ENCODE measurements at places on chromosomes 6 and 20.

DNA sequence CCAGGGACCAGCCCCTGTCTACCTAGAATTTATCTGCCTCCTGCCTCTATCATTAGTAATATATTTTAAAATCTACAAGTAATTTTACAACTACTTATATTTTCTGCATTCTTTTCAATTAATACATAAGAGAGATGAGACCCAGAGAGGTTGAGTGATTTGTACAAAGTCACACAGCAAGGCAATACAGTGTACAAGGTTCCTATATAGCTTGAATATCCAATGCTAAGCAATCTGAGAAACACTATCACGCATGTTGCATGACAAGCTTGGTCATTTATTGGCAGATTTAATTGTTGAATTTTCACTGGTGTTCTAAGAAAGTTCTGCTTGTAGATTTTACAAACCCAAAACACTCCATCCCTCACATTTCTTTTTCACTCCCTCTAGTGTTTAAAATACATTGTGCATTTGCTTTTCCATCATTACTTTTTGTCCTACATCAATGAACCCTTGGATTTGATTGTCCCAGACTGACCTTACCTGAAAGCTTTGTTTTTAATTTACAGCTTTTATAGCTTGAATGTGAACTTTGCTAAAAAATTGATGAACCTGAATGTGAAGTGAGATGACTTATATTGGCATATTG is 520.9 kb upstream of the CITED2 start:
- DNase-seq = no peak

DNA sequence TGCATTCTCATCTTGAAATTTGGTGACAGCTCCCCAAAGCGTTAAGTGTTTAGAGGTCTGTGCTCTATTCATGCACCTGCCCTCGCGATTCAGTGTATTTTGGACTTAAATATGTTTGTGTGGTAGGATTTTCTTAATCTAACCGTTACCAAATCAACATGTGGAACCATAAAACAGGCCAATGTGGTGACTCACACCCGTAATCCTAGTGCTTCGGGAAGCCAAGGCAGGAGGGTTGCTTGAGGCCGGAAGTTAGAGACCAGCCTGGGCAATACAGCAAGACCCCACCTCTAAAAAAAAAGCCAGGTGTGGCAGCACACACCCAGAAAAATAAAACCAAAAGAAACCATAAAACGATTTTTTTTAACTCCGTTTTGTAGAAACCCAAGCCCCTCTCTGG is 31.5 kb downstream of the PYGB start:
- DNase-seq = no peak

GRCh38 chr6:126307849-126308248 is 32.1 kb upstream of the CENPW start:
- peak; percentile 64 for DNase-seq

GRCh38 chr6:33710296-33711121 is 991 bp downstream of the UQCC2 start:
- no peak for DNase-seq

DNA sequence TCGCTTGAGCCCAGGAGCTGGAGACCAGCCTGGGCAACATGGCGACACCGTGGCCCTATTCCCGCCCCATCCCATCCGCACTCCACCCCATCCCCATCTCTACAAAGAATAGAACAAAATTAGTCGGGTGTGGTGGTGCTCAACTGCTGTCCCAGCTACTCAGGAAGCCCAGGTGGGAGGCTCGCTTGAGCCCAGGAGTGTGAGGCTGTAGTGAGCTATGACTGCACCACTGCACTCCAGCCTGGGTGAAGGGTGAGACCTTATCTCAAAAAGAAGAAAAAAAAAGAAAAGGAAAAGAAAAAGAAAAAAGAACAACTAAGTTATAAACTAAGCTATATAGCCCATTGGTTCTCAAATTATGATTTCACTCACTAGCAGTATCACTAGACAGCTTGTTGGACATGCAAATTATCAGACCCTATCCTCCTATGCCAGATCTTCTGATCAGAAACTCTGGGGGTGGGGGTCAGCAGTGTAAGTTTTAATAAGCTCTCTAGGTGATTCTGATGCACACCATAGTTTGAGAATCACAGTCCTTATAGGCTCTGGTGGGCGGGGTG is 491 bp upstream of the ITCH start:
- no peak for DNase-seq

GRCh38 chr6:26372308-26373144 is 7.5 kb downstream of the BTN3A2 start:
- no peak for DNase-seq

- no peak for DNase-seq
Measured at GRCh38 chr6:7175462-7175861, 67.7 kb downstream of the RREB1 start.

DNA sequence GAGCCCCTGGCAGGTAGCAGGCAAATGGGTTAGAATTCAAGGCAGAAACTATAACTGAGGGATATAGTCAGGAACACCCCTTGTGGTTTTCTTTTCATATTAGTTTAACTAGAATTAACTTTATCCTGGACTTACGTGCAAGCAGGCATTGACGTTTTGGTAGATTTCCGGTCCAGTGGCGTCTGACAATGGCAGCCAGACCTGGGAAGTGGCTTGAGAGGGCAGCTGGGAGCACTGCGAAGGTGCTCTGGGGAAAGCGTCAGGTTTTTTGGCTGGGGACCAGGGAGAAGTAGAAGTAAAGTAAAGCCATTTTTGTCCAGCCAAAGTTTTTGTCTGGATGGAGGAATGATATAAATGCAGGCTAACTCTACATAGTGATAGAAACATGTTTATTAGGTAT is 8.4 kb upstream of the ACSS1 start:
- DNase-seq = no peak

- DNase-seq = no peak
Measured at GRCh38 chr20:46446851-46447250, 40.4 kb upstream of the ELMO2 start.

GRCh38 chr6:75219263-75219662 is 13.4 kb upstream of the COL12A1 start:
- no peak for DNase-seq

GRCh38 chr6:1382331-1382882 is 7.0 kb upstream of the FOXF2 start:
- no peak for DNase-seq

DNA sequence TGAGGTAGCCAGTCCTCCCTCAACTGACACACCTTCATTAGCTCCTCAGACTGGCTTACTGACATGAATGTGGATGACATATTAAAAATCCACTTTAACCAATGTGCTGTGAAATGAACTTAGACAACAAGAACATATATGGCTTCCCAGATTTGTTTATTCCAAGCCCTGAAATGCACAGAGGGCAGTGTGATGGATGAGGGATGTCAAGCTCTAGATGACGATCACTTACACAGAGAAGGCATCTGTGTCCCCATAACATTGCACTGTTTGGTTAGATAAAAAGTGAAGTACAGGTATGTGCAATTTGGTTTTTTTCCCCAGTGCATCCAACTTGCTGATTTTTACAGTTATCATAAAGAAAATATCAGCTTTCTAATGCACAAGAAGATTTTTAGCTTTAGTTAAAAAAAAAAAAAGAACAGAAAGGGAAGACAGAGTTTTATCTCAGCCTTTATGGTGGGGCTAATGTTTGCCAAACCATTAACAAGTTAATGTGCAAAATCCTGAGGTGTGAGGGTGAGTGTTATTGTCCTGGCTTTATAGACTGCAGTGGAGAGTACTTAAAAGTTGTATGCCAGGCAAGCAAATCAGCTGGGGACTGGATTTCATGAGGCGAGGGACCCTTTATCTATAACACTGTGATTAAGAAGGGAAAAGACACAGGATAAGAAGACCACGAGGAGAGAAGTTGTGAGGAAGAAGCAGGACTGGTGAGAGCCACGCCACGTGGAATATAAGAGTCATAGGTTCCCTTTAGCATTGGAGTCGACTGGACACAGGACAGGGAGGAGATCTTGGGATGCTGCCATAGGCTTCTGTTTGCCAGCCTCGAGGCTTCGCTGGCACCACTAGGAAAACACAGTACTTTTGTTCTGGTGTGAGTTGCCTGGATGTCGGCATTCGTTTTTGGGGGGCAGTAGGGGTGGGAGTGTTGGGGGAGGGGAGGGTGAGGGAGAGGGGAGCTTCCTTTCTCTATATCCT is 90.0 kb upstream of the BACH2 start:
- no peak for DNase-seq

DNA sequence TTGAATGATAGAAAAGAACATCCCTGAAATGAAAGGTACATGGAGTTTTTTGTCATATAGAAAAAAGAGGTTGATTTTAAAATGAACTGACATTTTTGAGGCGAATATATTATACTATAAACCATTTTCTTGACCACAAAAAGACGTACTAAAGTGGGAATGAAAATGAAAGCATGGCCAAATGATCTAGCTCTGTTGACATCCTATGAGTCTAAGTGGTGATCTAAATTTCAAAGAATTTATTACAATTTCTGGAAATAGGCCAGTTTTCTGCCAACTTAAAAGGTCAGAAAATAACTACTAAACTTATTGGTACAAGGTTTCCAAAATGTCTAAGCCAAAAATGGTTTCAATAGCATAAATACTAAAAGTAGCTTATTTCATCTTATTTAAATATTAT is 536.8 kb downstream of the EYS start:
- peak; percentile 20 for DNase-seq

- DNase-seq = no peak
Measured at GRCh38 chr6:26598267-26598666, 1.5 kb downstream of the ABT1 start.

- no peak for DNase-seq
Measured at GRCh38 chr6:52529311-52529710, 47.5 kb downstream of the TRAM2 start.

DNA sequence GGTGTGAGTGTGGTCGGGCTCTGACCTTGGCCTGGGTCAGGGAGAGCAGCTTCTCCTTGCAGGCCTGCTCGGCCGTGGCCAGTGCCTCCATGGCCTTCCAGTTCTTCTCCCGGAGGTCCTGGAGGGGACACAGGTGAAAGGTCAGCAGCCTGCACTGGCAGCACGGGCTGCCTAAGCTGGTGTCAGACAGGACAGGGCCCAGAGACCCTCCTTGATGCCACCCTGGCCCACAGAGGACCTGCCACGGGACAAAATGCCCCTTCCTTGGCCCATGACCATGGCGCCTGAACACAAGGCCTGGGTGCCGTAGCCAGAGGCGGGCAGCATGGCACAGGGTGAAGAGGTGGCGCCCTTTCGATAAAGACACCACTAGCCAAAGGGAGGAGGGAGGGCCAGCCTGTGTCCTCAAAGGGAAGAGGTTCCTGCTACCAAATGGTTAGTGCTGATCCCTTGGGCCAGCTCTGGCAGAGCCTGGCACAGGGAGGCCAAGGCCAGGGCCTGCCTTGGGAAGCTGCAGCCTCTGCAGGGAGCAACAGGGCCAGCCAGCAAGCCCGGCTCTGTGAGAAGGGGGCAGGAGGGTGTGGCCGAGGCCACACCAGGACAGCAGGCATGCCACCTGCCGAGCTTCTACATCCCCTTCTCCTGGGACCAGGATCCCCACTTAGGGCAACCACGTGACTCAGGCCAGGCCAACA is 54.8 kb downstream of the DSTN start:
- no peak for DNase-seq

DNA sequence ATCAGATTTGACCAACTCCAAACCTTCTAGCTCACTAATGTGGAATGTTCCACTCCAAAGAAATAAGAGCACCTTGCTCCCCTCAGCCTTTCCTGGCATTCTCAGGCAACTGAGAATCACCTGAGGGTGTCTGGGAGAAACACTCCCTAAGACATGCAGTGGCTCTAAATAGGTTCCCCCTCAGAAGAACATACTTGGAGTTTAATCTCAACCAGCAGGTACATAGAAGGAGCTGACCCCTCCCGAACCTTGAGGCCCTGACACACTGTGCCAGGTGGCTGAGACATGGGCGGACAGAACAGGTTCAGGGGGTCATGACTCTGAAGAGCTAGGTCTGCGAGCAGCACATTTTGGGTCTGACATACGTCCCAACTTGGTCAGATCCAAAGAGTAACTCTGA is 107.6 kb upstream of the MAP3K4 start:
- no peak for DNase-seq

- DNase-seq = no peak
Measured at GRCh38 chr20:8413691-8414090, 281.6 kb downstream of the PLCB1 start.

DNA sequence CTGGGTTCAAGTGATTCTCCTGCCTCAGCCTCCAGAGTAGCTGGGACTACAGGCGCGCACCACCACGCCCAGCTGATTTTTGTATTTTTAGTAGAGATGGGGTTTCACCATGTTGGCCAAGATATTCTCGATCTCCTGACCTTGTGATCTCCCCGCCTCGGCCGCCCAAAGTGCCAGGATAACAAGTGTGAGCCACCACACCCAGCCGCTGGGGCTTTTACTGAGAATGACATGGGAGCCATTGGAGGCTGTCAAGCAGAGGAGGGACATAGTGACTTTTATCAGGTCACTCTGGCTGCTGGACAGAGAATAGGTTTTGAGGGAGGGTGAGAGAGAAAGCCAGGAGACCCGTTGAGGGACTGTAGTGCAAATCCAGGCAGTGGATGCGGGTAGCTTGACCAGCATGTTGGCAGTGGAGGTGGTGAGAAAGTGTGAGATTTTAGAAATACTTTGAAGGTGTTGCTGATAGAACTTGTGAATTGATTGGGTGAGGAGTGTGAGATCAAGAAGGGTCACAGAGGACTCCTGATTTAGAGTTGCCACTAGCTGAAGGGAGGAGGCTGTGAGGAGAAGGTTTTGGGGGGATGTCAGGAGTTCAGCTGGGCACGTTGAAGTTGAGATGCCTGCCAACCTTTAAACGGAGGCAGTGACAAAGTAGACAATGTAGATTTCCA is 14.7 kb downstream of the ZNF341 start:
- DNase-seq = no peak

DNA sequence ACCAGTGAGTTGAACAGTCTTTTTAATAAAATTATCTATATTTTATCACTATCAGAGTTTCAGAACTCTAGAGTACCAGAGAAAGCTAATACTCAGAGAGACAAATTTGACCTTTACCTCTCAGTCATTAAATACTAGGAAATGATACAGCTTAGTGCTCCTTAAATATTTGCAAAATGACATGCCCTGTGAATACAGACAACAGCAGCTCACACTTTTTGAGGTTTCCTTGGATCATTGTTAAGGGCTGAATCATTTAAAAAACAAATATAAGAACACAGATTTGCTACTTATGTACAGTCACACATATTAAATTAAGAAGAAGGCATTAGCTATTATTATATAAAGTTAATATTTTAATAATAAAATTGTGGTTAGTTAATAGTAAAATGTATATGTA is 1158.7 kb upstream of the EYS start:
- peak; percentile 54 for DNase-seq

- DNase-seq = no peak
Measured at GRCh38 chr6:40874495-40874894, 164.5 kb downstream of the UNC5CL start.

DNA sequence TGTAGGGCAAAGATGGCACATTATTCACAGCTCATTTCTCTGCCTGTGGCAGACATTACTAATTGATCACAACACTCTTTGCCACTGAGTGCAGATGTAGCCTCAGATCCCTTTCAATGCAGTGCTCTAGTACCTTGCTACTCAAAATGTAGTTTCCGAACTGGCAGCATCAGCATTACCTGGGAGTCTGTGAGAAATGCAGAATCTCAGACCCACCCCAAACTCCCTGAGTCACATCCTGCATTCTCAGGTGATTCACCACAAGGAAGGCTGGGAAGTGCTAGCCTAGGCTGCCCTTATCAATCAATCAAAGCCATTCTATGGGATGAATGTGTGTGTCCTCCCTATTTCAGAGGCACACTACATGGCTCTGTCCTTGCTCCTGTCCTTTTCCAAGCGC is 58.5 kb downstream of the PCNA start:
- no peak for DNase-seq

GRCh38 chr20:46260480-46260879 is 47.8 kb downstream of the CDH22 start:
- DNase-seq = no peak

- DNase-seq = no peak
Measured at GRCh38 chr6:119360262-119360915, 10.8 kb upstream of the MAN1A1 start.

Data from non-pigmented ciliary epithelial cell (primary cell).